ENCODE measurements at places on chromosomes 5 and 9.
A peak's percentile ranks its signal among the peaks of the same experiment; 100 is the strongest.

DNA sequence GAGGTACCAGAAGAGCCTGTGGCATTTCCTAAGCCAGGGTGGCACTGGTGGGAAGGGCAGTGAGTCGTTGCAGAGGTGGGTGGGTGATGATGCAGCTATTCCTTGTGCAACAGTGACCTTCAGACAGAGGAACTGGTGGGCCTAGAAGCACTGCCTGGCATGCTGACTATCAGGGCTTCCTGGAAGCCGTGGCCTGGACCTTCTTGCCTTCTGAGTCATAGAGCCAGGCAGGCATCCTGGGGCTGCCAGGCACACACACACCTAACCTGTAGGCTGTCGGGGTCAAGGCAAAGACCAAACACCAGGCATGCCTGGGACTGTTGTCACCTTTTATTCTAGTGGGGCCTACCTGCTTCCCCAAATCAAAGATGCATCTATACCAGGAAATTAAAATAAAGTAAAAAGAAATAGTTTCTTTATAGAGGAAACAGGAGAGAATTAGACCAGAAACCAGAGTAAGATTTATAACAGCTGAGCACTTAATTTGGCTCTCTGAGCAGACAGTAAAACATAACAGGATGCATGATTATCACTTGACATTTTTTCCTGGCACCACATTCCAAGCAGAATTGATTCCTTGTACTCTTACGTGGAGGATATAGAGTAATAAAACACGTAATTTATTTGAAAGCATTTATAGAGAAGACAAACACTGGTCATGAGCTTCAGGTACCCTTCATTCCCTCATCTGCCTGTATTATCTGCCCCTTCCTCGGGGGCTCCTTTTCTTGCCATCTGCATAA, 25.1 kb downstream of the NANS start:
- no peak for DNase-seq

DNA sequence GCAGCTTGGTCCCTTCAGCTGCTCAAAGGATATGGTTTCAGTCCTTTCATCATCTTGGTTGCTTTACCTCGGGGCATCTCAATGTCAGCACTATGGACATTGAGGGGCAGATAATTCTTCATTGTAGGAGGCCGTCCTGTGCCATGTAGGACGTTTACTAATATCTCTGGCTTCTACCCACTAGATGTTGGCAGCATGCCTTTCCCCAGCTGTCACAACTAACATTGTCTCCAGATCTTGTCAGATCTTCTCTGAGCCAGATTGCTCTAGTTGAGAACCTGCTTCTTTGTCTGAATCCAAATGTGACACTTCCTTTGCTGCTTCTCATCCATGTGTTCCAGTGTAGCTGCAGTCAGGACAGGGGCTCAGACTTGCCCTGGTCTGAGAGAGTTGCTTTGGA, 10.3 kb downstream of the PTPA start:
- no peak for DNase-seq

GRCh38 chr9:83006378-83006777, 56.6 kb downstream of the RASEF start:
- no peak for DNase-seq

DNA sequence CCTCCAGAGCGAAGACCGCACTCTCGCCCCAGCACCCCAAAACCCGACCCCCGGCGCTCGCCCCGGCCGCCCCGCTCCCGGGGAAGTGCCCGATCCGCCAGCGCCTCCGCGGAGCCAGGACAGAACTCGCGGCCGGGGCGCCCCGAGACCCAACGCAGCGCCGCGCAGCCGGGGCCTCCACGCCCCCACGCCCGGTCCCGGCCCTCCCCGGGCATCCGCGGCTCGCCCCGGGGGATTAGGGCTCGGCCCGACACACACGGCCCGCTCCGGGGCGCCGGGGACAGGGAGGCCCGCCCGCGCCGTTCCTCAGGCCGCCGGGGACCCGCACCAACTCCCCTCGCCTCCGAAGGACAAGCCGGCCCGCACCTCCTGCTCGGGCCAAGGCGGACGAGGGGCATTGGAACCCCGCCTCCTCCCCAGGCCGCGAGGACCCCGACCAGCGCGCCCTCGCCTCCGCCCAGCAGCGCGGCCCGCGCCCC, 544 bp downstream of the FNBP1 start:
- DNase-seq, result peak; percentile 42

GRCh38 chr5:133367984-133368383, 244.4 kb downstream of the FSTL4 start:
- DNase-seq, result no peak

DNA sequence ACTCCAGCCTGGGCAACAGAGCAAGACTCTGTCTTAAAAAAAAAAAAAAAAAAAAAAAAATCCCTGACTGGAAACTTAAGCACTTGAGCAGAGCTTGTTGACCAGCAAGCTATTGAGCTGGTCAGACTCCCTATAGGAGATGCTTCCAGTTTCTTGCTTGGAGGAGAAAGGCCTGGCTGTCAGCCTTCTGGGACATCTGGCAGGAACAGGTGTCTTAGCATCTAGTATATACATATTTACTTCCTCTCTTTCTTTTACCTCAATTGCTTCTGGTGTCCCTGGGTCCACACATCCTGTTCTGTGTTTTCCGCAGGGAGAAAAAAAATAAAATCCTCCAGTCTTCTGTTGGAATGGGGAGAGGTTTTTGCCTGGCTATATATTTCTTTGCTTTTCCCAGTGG, 60.1 kb downstream of the PRKACG start:
- no peak for DNase-seq

GRCh38 chr5:2634399-2635176, 116.9 kb downstream of the IRX2 start:
- no peak for DNase-seq

DNA sequence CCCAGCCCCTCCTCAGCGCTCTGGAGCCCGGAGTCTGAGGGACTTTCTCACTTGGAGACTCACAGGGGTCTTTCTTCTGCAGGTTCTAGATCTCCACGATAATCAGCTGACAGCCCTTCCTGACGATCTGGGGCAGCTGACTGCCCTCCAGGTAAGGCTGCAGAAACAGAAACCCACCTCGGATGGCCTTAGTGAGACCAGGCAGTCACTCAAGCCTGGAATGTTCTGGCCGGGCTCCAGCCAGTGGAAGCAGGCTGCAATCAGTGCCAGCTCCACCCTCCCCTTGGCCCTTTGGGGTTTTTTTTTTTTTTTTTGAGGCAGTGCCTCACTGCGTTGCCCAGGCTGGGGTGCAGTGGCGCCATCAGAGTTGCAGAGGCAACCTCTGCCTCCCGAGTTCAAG, 7.6 kb downstream of the LRSAM1 start:
- no peak for DNase-seq

- DNase-seq, result no peak
Observed at GRCh38 chr9:7461791-7462190, 337.8 kb downstream of the DMAC1 start.

- no peak for DNase-seq
Observed at GRCh38 chr5:9156282-9156681, 389.6 kb downstream of the SEMA5A start.

DNA sequence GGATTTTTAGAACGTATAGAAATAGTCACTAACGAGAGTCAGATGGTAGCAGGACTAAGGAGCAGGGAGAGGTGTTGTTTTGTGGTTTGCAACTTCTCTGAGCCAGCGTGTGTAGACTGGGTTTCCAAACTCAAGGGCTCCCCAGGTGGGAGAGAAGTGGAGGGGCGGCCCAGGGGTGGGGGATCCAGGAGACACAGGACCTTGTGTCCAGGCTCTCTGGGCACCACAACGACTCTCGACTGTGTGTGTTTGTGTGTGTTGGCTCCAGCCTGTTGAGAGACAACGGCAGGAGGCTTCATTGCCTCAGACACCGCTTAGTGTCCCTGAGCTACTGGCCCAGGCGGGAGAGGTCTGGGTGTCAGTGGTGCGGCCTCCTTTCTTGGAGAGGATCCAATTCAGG, 934 bp upstream of the FCN1 start:
- no peak for DNase-seq

DNA sequence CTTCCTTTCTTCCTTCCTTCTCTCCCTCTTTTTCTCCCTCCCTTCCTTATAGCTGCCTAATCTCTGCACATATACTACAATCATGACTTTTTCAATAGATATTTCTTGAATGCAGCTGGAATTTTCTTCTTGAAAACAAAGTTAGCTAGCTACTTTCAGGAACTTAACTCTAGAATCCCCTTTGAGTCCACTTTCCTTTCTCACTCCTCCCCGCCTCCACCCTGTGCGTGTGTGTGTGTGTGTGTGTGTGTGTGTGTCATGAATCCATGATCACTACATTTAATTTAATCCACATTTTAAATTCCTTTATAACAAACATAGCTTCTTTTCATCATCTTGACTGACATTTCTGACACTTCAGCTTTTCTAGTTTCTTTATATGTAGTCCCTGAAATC, 167.5 kb upstream of the KLF9 start:
- no peak for DNase-seq

- no peak for DNase-seq
Observed at GRCh38 chr5:54739371-54739770, 221.8 kb downstream of the SNX18 start.

DNA sequence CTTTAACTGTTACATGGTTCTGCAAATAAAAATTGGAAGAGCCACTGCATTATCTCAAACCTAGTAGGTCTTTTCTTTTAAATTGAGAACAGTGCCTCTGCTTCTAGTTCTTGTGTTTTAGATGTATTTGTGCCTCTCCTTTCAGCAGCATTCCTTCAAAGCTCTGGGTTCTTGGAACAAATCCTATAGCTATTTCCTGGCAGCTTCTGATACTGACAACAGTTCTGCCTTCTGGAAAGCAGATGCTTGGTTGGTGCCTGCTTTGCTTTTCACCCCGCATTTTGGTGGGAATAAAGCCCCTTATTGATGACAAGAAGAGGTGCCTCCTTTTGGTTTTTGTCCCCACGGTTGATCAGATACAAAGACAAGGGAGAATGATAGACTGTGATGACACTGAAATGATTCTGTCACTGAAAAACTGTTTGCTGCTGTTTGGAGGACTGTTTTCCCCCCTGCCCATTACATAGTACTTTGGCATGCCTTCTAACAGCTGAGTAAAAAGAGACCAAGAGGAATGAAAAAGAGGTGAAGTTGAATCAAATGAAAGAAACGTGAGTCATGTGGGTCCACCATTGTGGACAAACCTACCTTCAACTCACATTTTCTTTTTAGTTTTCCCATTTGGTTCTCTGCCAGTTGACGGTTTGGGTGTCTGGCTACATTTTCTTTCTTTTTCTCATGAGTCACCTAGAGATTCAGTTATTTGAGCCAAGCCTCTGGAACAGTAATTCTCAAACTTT, 5.6 kb downstream of the PTCD2 start:
- no peak for DNase-seq

DNA sequence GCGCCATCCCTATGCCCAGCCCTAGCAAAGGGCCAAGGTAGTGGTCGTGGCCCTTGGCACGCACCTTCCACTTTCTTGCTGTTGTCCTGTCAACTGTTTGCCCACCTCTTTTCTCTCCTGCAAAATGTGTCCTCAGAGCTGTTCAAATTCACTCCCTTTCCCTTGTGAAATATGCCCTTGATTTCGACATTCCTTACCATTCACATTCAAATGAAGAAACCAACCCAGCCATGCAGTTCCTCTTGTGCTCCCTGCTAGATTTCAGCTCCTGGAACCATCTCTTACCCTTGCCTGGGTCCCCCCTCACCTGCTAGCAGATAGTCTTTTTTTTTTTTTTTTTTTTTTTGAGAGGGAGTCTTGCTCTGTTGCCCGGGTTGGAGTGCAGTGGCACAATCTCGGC, 19.6 kb upstream of the HRH2 start:
- DNase-seq, result no peak

DNA sequence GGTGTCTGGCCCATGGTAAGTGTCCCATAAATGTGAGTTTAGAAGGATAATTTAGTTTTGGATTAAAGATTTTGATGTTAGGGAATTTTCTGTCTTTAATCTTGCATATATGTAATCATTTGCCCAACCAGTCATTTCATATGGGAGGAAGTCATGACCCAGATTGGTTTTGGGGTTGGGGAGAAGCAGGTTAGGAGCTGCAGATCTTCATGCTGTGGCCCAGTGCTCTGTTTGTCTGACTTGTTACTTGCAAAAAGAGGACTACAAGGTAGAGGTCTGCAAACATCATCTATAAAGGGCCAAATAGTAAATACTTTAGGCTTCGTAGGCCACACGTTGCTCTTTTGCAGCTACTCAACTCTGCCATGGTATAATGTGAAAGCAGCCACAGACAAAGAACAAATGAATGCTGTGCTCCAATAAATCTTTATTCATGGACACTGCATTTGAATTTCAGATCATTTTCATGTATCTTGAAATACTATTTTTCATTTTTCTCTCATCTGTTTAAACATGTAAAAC, 16.8 kb downstream of the OSTF1 start:
- no peak for DNase-seq

DNA sequence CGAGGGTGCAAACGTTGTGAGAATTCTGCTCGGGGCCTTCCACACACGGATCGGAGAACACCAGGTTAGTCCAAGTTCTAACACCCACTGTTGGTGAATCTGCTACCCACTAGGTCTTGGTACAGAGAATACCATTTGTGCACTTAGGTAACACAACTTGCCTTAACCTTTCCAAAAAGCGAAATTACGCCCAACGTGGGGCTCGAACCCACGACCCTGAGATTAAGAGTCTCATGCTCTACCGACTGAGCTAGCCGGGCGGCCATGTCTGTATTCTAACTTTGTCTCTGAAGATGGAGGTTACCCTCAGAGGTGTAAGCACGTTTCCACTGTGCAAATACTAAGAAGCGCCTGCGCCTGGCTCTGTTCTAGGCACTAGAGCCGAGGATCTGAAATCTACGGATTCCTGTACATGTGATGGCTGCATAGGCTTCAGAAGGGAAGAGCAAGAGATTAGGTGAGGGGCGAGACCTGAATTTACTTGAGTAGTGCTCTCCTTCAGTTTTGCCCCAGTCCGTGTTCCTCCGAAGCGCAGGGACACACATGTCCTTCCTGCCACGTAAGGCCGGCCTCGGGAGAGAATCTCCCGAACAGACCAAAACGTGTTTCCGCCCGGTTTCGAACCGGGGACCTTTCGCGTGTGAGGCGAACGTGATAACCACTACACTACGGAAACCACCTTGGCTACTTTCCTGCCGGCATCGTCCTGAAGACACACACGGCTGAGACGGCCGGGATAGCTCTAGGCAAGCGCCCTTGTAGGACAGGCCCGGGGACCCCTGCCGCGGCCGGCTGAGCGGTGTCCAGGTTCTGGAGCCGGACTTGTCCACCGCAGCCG, 1.1 kb upstream of the TRIM41 start:
- peak; percentile 95 for DNase-seq

DNA sequence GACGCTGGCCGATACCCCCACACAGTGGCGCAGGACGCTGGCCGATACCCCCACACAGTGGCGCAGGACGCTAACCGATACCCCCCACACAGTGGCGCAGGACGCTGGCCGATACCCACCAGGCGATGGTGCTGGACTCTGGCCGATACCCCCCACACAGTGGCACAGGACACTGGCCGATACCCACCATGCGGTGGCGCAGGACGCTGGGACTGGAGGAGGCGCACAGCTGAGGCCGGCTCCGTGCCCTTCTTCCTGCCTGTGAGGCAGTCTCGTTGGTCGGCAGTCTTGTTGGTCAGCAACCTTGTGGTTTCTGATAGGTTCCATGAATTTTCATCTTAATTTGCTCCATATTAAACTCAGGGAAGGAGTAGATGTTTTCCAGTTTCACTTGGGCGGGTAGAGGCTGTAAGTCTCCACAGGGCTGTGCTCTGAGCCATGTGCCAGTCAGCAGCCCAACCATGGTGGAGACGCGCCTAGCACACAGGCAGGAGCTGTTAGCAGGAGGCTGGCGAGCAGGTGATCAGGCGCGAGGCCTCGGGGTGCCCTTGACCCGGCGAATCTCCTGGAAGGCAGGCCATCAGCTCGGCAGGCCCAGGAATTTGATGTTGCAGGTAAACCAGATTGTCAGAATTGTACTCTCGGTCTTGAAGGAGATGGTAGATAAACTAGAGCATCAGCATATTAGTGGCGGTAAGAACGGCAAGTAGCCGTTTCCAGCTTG, 75.6 kb downstream of the EHMT1 start:
- DNase-seq, result no peak

- no peak for DNase-seq
Observed at GRCh38 chr5:126814721-126815404, 37.9 kb downstream of the LMNB1 start.

All from BE2C (cell line).